ENCODE measurements at places on chromosomes 6 and 20. TPM values are rescaled to one million over a fixed set of nuclear protein-coding genes. Genes with fewer than 3 reads are reported as not detected.

The GABRR1 gene
- not detected for total RNA-seq

DNA sequence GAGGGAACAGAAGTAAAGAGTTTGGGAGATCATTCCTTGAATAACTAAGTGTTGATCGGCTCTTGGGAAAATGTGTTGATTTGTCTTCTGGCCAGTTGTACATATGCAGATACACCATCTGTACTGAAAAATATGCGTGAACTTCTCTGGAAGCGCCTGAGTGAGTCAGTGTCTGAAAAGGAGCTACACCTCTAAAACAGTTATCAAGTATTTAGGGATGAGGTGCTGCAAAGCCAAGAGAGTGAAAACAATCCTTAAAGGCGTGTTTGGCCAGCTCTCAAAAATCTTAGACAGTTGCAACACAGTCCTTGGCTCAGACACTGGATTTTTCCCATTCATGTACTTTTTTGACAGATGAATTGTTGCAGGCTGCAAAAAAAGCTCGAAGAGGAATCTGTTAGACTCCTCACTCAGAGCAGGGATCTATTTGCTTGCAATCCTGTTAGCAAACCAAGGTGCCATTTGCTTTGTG lies 61.3 kb downstream of the BMP6 start:
- peaks cover 7% of the 10 kb centered on the region for H3K27me3 ChIP-seq
- no peak overlapping the region for H3K4me3 ChIP-seq
- H3K36me3 ChIP-seq: no peaks in the 10 kb centered on the region
- no peak overlapping the region for H3K27ac ChIP-seq

DNA sequence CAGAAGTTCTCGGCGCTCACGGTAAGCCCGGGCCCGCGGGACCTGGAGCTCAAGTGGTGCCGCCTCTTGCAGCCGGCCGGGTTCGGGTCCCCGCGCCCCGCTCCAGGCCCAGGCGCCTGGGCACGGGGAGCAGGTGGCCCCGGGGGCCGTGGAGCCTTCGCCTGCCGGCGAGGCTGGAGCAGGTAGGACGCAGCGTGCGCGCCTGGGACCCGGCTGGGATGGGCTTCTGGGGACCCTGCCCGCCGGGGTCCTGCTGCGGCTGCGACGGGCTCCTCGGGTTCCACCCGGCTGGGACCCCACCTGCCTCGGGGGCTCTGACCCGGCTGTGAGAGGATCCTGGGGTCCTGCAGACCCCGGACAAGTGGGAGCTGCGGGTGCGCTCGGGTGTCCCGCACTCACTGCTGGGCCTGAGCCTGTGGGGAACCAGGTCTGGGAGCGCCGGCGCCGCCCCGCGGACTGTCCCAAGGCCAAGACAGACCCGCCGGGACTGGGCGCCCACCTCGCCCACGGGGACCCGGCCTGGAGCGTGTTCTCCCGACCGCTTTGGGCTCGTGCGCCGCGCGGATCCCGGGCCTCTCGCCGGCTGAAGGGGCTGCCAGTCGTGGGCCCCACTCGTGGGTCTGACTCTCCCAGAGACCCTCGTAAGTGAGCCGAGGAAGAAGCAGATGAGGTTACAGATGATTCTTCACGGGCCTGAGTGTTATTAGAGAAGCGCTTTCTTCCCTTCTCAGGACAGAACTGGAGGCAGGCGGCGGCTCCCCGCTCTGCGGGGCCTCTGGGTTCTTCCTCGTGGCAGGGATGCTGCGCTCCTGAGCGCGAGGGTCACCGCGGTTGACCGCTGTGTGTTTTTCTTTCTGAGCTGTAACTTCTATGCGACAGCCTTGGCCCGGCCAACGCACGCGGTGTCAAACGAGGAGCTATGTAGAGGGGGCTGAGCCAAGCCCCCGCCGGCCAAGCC lies 729 bp downstream of the SMOC2 start:
- H3K4me3 ChIP-seq: no peak overlapping the region
- H3K4me1 ChIP-seq: no peaks in the 10 kb centered on the region
- no peak overlapping the region for H3K27ac ChIP-seq
- peaks cover 32% of the 10 kb centered on the region for H3K27me3 ChIP-seq

GRCh38 chr6:157640746-157641451 lies 182.1 kb upstream of the SNX9 start:
- H3K4me3 ChIP-seq: no peak overlapping the region
- H3K4me1 ChIP-seq: peaks cover 6% of the 10 kb centered on the region
- H3K36me3 ChIP-seq: no peaks in the 10 kb centered on the region
- no peaks in the 10 kb centered on the region for H3K27me3 ChIP-seq
- no peak for DNase-seq
- no peak overlapping the region for H3K27ac ChIP-seq

The GPX5 gene
- total RNA-seq: not detected

GRCh38 chr20:17276101-17276500 lies 49.3 kb downstream of the PCSK2 start:
- no peak overlapping the region for H3K27ac ChIP-seq
- no peak overlapping the region for H3K4me3 ChIP-seq
- no peaks in the 10 kb centered on the region for H3K36me3 ChIP-seq
- H3K4me1 ChIP-seq: no peaks in the 10 kb centered on the region

DNA sequence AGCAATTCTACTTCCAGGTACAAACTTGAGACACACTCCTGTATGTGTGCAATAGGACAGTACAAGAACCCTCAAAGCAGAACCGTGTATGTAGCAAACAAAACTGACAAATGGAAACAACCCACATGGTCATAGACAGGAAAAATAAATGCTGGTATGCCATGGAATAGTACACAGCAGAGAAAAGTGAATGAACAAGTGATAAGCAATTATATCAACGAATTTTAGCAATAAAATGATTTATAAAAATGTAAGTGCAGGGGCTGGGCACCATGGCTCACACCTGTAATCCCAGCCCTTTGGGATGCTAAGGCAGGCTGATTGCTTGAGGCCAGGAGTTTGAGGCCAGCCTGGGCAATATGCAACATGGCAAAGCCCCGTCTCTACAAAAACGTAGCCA lies 9.3 kb downstream of the RIPOR3 start:
- H3K27me3 ChIP-seq: no peaks in the 10 kb centered on the region
- H3K36me3 ChIP-seq: no peaks in the 10 kb centered on the region
- no peak overlapping the region for H3K4me3 ChIP-seq
- H3K4me1 ChIP-seq: no peaks in the 10 kb centered on the region
- H3K27ac ChIP-seq: no peak overlapping the region

DNA sequence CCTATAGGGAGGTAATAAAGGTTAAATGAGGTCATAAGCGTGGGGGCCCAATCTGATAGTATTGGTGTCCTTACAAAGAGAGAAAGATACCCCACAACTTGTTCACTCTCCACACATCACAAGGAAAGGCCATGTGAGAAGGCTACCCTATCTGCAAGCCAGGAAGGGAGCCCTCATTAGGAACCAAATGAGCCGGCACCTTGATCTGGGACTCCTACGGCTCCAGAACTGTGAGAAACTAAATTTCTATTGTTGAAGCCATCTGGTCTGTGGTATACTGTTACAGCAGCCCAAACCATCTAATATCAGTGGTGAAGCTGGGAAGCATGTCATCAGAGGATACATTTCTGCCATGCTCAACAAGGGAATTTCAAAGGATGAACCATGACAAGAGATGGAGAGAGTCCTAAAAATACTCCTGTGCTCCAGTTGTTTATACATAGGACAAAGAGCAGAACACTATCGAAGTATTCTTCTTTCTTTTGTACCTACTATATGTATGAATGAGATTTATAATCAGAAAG lies 10.4 kb downstream of the COX7A2 start:
- no peak overlapping the region for H3K27ac ChIP-seq
- H3K4me1 ChIP-seq: peaks cover 3% of the 10 kb centered on the region
- H3K27me3 ChIP-seq: no peaks in the 10 kb centered on the region
- no peak overlapping the region for H3K4me3 ChIP-seq

DNA sequence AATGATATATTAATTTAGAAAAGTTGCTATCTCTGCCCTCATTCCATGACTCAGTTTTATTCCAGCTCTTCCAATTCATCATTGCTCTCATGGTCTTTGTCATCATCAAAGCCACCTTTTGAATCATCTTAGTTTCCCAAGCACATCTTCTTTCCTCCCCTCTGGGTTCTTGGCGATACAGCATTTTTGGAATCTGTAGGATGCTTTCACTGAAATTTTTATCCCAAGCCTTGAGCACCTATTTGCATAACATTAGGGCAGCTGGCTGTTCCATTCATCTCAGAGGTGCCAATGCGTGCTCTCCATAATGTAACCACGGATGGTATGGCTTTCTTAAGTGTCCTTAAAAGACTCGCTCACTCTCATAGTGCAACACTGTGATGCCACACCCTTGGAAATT lies 100.4 kb downstream of the SNX5 start:
- no peak overlapping the region for H3K4me3 ChIP-seq
- peaks cover 2% of the 10 kb centered on the region for H3K27me3 ChIP-seq

Data from activated CD4-positive, alpha-beta memory T cell treated with anti-CD3 and anti-CD28 coated beads for 36 hours (primary cell).